ENCODE measurements at places on chromosomes 2 and 18.
A peak's percentile ranks its signal among the peaks of the same experiment; 100 is the strongest.

DNA sequence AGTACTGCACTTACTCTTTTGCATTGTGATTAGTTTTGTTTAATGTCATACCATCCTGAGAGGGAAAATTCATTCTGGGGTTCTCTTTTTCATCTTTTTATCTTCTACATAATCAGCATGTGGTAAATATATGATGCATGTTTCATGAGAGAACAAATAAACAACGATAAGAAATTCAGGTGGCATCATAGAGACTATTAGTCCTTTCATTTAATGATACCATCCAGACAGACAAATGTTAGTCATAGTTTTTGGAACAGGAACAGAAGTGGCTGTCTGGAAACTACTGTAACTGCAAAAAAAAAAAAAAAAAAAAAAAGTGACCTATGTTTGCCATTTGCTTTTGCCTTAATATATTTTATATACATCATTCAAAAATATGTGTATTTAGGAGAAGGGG, 761.0 kb downstream of the EPHA4 start:
- DNase-seq: no peak

GRCh38 chr2:222915092-222915957, 54.5 kb downstream of the ACSL3 start:
- DNase-seq: no peak

DNA sequence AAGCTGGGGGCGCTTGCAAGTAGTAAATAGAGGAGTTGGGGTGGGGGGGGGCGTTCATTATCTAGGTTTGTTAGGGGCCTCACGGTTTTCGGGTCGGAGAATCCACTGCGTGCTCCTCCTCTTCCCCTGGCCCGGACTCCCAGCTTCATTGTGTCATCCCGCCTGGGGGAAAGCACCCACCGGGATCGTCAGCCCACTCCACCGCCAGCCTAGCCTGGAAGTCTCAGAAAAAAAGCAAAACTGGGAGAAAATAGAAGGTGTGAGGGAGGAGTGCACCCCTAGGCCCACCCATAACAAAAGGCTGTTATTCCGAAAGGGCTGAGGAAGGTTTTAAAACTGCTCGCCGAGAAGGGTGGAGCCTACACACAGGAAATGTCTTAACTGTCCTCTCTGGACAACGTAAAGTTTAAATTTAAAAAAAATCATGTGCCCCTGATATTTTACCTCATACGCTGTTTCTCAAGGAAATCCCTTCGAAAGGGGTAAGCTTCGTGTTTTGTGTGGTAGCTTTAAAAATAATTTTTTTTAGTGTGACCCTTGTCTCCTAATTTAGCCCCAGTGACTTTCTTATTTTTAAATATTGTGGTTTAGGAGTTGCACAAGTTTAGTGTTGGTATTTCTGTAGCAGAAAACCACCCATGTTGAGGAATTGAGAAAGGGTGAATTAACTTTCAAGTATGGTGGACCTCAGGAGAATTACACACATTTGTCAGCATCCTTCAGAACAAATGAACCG, 104.2 kb downstream of the SPTBN1 start:
- peak; percentile 42 for DNase-seq

GRCh38 chr18:62788876-62789275, 73.5 kb downstream of the PHLPP1 start:
- DNase-seq: no peak

DNA sequence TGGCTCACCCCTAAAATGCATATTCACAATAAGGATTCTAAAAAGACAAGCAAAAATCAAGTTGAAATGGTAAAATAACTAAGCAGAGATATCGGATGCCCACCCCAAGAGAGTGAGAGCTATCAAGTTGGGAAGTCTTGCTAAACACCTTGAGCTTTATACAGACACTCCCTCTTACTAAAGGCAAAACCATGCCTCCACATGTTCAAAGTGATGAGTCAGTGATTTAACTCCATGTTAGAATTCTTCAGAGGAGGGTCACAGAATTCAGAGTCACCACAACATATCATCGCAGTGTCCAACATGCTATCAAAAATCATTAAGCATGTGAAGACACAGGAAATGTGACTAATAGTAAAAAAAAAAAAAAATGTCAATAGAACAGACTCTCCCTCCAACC, 20.6 kb upstream of the ST8SIA3 start:
- DNase-seq: no peak

- no peak for DNase-seq
Measured at GRCh38 chr2:44957656-44958327, 16.3 kb downstream of the SIX3 start.

GRCh38 chr18:79344208-79344581, 51.5 kb upstream of the NFATC1 start:
- no peak for DNase-seq

GRCh38 chr2:42954227-42954962, 162.0 kb upstream of the HAAO start:
- no peak for DNase-seq

- no peak for DNase-seq
Measured at GRCh38 chr18:24086082-24086481, 52.8 kb upstream of the CABYR start.

GRCh38 chr18:10559553-10560451, 34.0 kb downstream of the NAPG start:
- DNase-seq: no peak

DNA sequence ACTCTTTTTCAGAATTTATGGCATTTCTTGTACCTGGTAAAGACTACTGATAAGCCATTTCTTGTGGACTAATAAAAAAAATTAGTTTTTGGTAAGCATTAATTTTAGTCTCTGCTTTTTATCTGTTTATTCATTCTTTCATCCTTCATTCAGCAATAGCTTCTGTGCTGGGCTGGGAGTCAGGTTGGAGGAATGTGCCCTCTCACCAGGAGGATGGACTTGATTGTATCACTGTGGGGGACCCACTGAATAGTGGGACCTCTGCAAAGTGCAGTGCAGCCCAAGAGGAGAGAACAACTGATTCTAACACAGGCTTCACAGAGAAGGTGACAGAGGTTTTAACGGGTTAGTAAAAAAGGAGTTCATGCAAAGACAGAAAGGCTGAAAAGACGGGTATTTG, 39.1 kb downstream of the CDC42EP3 start:
- DNase-seq: no peak

GRCh38 chr2:6896930-6897759, 19.6 kb downstream of the RSAD2 start:
- no peak for DNase-seq

- no peak for DNase-seq
Measured at GRCh38 chr2:121075006-121075551, 209.9 kb downstream of the TFCP2L1 start.

GRCh38 chr2:64284751-64285150, 140.5 kb upstream of the PELI1 start:
- no peak for DNase-seq

DNA sequence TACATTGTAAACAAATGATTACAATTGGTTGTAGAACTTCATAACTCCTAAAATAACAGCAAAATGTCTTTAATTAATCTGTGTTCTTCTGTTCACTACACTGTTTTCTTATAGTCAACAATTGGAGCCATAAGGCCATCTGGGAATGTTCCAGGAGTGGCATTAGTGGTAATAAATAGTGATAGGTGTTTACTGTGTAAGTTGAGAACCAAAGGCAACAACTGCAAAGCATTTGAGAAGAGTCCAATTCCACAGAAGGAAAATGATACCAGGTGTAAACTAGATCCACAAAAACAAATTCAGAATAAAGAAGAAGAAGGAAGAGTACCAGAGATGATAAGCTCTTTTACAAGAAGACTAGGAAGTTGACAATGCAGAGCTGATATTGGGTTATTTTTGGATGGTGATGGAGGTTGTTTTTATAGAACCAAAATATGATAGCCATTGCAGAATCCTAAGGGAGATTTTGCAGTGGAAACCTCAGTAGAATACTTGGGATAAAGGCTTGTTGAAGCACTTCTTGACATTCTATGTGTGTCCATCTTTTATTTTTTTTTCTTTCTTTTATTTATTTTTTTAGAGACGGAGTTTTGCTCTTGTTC, 52.9 kb downstream of the ANTXR1 start:
- DNase-seq: no peak

- DNase-seq: no peak
Measured at GRCh38 chr18:63131106-63131958, 188.2 kb downstream of the BCL2 start.

DNA sequence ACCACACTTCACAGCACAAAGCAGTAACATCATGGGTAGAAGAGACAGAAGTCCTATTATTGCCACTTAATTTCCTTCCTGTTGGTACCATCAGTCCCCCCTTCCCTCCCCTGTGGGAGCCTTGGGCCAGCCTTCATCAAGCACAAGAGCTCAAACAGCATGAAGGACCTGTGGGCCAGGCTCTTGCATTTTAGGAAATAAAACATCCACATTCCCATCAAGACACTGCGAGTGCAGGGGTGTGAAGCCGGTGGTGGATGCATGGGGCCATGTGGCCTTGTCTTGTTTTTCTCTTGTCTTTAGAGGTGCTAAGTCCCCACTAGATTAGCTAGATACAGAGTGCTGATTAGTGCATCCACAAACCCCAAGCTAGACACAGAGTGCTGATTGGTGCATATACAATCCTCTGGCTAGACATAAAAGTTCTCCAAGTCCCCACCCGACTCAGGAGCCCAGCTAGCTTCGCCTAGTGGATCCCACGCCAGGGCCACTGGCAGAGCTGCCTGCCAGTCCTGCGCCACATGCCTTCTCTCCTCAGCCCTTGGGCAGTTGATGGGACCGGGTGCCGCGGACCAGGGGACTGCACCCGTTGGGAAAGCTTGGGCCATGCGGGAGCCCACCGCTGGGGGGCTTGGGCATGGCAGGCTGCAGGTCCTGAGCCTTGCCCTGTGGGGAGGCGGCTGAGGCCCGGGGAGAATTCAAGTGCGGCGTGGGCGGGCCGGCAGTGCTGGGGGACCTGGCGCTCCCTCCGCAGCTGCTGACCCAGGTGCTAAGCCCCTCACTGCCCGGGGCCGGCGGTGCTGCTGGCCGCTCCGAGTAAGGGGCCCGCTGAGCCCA, 14.7 kb upstream of the PXDN start:
- DNase-seq: no peak

- DNase-seq: no peak
Measured at GRCh38 chr18:11976315-11977152, 4.8 kb upstream of the IMPA2 start.

GRCh38 chr2:50448556-50448955, 583.4 kb downstream of the NRXN1 start:
- DNase-seq: no peak

GRCh38 chr2:240795916-240796510, 24.0 kb downstream of the KIF1A start:
- DNase-seq: peak; percentile 22

- DNase-seq: no peak
Measured at GRCh38 chr2:240747256-240747655, 55.6 kb downstream of the AQP12A start.

DNA sequence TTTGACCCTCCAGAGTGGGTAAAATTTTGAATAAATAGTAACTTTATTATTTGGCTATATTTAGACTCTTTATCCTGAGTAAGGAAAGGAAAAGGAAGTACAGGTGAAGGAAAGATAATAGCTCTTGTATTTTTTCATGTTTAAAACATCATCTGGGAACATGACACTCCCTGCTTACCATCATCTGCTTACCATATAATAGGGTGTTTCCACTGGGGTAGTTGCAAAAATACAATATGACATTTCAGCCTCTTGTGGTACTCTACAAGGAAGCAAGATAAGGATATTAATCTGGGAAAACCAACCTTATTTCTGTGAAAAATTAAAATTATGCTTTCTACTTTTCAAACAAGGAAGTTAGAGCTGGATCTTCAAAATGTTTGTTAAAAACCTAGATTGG, 9.9 kb downstream of the RELCH start:
- no peak for DNase-seq

- DNase-seq: no peak
Measured at GRCh38 chr2:223084873-223085272, 32.9 kb downstream of the KCNE4 start.

DNA sequence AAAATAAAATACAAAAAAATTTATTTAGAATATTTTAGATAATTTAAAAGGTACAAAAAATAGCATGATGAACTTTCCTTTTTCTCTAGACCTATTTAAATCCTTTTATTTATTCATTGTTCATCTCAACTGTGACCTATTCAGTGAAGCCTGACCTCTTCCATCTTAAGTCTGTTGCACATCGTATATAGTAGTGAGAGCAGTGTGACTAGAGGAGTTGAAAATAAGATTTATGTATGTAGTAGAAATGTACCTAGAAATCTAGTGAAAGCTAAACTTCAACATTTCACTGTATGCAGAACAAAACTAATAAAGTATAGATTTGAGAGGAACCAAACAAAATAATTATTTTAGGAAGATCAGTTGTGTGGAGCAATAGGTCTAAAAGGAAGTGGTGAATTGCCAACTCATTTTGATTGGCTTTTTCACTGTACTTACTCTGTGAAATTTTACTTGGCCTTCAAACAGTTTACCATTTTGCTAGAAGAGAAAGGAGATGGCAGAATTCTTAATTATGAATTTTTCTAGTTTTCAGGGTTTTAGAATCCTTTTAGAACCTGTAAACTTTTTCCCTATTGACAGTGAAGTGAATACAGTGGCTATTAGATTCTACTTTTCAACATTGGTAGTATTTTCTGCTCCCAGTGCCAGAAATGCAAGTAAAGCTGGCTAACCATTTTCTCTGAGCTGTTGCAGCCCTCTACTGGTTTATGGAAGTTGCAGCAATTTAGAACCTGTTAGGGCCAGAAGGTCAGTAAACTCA, 11.0 kb downstream of the ANKRD12 start:
- no peak for DNase-seq

DNA sequence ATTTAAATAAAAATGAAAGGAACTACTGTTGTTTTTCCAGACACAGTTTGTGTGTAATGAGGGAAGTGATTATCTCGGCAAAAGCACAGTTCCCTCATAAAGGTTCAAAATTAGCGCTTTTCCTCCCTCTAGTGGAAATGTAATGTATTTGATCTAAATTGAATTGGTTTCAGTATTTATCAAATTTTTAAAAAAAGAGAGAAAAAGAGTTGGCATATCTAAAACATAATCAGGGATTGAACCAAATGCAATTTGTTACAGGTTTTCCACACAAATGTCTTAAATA, 37.5 kb downstream of the CMPK2 start:
- no peak for DNase-seq

DNA sequence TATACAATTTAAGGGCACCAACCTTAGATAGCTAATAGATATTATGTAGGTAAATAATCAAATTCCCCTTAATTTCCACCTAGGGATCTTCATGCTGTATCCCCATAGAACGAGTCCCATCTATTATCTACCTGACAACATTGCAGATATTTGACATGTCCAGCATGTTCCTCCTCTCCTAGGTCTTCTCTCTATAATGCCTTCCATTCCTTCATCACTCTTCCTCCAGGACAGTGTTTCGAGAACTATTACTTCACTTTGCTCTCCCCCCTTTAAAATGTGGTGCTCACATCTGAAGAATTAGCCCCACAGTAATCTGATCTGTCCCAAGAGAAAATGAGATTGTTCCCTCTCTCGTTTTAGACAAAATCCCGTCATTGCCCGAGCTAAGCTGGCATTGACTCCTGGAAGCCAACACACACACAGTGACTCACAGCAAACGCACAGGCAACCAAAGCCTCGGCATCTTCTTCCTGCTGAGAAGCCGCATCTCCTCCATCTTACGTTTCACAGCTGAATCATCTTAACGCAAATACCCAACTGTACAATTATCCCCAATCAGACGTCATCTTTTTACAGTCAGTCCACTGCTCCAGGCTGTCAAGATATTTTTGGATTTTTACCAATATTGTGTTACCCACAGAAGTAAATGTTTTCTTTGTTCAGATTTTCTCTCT, 162.9 kb upstream of the AGAP1 start:
- no peak for DNase-seq

GRCh38 chr2:106314444-106314843, 120.3 kb upstream of the UXS1 start:
- no peak for DNase-seq

- DNase-seq: no peak
Measured at GRCh38 chr2:104849101-104849500, 4.8 kb upstream of the POU3F3 start.

GRCh38 chr2:88265352-88266303, 95.5 kb downstream of the THNSL2 start:
- no peak for DNase-seq
